ENCODE measurements at places on chromosomes 4 and X. TPM values are rescaled to one million over a fixed set of nuclear protein-coding genes. Genes with fewer than 3 reads are reported as not detected.

TRIM75 gene
- total RNA-seq, result not detected

ADGRL3 gene
- 68.3 TPM for total RNA-seq

HPGDS gene
- not detected for total RNA-seq

WDFY3 gene
- total RNA-seq, result 104 TPM

MFSD8 gene
- total RNA-seq, result 33.9 TPM

ADGRG2 gene
- total RNA-seq, result 1.0 TPM

- no peak for DNase-seq
Observed at GRCh38 chr4:112176596-112176995, 31.3 kb downstream of the FAM241A start.

DNA sequence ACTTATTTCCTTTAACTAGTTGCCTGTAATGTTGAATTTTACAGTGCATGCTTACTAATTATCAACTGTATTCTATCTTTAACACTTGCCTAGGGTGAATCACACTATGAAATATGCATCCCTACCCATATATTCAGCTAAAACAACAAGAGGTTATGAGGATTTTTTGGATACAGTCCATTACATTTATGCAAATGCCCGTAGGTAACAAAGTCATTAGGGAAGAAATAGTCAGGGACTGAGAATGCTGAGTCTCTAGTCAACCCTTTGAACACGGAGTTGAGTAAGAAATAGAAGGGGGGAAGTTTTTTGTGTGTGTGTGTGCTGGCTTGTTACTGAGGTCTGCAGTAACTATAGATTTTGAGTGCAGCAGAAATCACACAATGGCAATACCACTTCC lies 26.1 kb upstream of the CBLL2 start:
- no peak for DNase-seq

DNA sequence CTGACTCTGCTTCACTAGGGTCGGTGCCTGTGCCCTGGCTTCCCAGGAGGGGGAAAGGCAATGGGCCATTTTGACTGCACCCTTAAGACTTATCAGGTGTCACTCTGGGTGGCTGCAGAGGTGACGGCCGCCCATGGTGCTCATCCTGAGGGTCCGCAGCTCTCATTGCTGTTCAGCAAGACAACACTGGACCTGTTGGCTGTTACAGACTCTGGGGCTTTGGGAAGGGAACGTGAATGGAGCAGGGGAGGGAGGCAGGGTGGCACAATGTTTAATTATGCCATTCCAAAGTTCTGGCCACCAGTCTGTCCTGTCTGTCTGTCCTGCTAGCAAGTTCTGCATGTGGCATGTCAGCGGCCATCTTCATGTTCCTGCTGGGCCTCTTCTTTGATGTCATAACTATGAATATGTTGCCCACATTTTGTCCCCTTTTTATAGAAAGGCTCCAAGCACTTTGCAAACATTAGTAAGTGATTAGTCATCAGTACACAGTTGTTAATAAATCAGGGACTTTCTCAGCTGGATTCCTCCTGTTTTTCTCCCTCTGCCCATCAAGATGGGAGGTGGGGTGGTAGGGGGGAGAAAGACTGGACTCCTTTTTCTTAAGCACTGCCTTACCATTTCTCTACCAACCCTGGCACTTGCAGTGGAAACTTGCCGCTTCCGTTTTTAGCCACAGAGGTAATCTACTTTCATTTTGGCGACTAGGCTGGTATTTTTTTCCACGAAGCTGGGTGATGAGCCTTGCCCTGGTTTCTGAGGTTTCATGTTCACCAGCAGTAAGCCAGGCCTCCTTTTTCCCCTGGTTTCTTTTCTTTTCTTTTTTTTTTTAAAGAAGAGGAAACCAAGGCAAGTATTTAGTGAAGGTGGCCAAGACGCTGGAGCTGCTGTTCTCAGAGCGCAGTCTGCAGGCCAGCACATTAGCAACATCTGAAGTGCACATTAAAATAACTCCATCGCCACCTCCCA lies 88.6 kb upstream of the TRIM2 start:
- DNase-seq, result no peak

- DNase-seq, result no peak
Observed at GRCh38 chr4:54959651-54960116, 165.7 kb downstream of the KDR start.

GRCh38 chr4:163878336-163879121 lies 384.0 kb downstream of the TMA16 start:
- DNase-seq, result no peak

GRCh38 chrX:73069365-73070035 lies 9.8 kb downstream of the PABPC1L2A start:
- no peak for DNase-seq

GRCh38 chr4:1647432-1647831 lies 36.7 kb downstream of the FAM53A start:
- no peak for DNase-seq

- DNase-seq, result no peak
Observed at GRCh38 chr4:119750771-119751170, 122.2 kb upstream of the PDE5A start.

- DNase-seq, result no peak
Observed at GRCh38 chr4:128793859-128794672, 15.4 kb upstream of the JADE1 start.
